Effector CD8-positive, alpha-beta T cell (primary cell): ENCODE measurements at places on chromosomes 1 and 21.

DNA sequence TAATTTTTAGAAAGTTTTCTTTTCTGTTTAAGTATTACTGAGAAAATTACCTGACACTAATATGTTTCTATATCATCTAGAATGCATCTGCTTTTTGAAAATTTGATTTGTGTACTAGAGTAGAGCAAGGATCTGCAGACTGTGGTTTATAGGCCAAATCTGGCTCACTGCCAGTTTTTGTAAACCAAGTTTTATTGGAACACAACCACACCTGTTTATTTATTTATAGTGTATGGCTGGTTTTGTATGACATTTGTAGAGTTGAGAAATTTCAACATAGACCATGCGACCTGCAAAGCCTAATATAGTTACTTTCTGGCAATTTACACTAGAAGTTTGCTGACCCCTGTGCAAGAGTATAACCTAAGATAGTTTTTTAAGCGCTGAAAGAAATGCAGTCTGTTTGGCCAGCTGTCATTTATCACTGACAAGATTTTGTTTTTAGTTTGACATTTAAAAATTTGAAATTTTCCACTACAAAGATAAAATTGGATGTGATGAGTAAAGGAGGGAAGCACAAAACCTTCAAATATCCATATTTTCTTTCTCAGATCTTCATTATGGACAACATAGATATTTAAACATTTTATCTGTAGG is 36.1 kb upstream of the CACYBP start:
- DNase-seq: no peak

- no peak for DNase-seq
Observed at GRCh38 chr1:1225238-1225845, 6.5 kb downstream of the SDF4 start.

DNA sequence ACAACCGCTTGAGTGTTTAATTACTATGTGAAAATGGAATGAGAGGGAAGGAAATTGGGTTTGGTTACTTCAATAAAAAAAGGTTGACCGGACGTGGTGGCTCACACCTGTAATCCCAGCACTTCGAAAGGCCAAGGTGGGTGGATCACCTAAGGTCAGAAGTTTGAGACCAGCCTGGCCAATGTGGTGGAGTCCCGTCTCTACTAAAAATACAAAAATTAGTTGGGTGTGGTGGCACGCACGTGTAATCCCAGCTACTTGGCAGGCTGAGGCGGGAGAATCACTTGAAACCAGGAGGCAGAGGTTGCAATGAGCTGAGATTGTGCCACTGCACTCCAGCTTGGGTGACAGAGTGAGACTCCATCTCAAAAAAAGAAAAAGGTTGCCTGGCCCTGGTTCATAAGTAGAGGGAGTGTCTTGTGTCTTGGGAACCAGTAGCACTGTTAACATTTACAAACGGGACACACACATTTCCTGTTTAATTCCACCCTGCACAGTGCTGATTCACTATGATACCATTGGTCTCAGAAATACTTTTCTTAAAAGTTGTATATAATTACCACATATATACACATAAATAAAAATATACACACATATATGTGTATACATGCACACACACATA is 27.6 kb upstream of the CLDN14 start:
- no peak for DNase-seq

GRCh38 chr1:231519166-231519565 is 9.3 kb upstream of the TSNAX start:
- no peak for DNase-seq

- no peak for DNase-seq
Observed at GRCh38 chr1:229913489-229913888, 153.5 kb upstream of the GALNT2 start.

- no peak for DNase-seq
Observed at GRCh38 chr1:75338616-75339483, 204.7 kb downstream of the LHX8 start.

DNA sequence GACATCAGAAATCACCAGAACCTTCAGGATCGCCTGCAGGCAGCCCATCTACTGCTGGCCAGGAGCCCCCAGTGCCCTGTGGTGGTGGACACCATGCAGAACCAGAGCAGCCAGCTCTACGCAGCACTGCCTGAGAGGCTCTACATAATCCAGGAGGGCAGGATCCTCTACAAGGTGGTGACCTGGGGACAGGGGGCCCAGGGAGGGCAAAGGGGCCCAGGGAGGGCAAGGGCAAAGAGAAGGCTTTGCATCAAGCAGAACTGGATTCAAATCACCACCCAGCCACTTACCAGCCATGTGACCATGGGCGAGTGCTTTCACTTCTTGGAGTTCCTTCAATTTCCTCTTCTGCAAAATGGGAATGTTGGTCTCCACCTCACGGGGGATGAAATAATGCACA is 12.1 kb downstream of the DIO1 start:
- DNase-seq: no peak

DNA sequence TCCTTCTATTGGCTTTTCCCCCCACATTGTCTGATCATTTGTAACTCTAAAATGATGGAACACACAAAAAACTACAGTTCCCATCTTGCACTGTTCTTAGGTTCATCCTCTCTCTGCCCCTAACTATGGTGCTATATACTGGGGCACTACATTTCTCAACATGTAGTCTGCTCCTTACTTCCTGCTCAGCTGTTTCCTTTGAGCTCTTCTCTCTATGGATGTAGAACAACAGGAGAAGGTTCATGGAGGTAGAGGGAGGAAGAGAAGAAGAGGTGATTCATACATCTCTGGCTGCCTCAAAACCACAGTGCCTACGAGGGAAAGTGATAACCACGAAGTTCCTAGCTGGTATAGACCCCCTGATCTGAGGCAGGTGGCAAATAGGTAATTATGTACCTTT is 7.0 kb upstream of the C1orf146 start:
- no peak for DNase-seq

DNA sequence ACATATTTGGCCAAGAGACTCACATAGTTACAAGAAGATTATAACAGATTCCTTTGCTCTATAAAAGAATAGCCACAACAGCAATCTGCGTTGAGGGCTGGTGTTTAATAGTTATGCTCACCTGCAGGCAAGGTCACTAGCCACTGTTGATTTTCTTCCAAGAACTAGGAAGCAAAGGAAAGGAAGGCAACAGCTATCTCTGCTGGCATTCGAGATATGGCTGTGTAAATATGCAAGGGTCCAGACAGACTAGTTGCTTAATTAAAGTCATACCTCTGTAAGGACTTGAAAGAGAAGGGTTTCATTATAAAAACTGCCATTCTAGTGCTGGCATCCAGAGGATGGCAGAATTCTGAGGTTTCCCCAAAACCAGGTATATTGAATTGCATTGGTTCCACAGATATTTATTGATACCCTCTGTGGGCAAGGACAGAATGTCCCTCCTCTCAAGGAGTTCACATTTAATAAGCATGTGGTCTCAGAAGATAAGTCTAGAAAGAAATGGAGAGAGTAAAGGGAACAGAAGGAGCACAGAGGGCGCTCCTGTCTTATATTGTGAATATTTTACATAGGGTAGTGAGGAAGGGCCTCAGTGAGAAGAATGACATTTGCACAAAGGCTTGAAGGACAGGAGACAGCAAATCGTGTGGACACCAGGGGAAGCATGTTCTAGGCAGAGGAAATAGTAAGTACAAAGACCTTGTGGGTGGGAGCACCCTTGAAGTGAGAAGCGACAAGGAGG is 23.6 kb upstream of the PLEKHA6 start:
- DNase-seq: no peak
